ENCODE measurements at places on chromosomes 6 and 20.
A peak's percentile ranks its signal among the peaks of the same experiment; 100 is the strongest.

DNA sequence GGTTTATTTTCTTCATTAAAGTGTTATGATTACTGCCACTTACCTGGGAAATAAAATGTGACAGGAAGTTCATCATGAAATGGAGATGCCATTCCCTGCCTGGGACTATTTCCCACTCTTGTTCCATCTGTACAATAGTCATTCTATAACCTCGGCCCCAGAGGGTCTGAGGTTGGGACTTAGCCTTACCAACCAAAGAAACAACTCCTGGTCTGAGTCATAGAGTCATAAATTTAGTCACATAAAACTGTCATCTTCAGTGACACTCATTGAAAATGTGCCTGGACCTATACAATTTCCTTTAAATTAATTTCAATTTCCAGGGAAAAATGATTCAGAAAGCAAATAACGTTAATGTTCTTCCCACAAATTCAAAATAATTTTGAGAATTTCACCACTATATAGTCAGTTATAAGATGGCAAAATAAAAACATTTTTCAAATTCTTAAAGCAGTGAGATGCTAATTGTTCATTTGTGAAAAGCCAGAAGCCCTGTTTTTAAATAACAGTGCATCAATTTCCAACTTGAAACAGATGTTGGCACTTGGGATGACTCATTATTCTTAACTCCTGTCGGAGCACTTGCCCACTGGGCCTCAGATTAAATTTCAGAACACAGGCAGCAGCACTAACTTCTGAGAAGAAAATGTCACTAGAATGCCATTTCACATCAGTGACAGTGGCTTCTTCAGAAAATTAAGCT is 201.2 kb upstream of the SMLR1 start:
- no peak for DNase-seq

DNA sequence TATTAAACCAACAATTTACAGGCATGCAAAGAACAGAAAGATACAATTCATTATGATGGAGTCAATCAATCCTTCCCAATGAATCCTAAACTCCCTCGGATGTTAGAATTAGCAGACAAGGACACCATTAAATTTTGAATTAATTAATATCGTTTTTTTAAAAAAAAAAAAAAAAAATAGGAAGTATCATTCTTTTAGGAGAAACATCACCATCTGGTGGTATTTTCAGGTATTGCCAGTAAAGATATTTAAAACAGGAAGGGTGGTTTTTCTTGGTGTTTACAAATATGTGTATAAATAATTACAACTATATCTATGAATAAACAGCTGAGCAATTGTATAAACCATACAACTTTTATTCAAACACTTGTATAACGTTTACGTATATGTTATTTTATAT is 564.4 kb downstream of the HAO1 start:
- no peak for DNase-seq

DNA sequence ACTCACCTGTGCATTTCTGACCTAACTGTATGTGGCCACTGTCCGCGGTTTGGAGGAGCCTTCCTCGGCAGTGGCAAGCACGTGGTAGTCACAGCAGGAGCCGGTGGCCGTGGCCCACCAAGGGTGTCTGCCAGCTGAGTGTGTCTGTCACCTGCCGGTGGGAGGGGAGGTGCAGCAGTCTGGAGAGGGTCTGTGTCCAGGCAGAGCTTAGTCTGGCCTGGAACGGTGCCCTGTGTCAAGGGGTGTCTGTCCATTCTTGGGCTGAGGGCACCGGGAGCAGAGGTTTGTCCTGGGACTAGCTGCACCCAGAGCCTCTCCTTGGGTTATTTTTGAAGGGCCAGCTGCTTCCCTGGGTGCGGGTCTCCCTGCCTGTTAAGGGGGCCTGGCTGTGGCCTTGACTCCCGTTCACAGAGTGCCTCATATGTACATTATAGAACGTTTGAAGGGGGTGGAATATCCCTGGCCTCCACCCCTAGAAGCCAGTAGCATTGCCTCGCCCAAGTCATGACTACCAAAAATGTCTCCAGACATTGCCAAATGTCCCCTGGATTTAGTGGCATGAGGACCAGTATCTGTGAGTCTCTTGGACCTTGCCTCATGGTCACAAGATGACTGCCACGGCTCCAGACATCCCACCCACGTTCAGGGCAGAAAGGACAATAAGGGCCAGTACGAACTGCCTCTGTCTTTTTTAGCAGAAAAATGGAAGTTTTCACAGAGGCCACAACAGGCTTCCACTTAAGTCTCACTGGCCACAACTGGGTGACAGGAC is 5.2 kb downstream of the RBM38 start:
- no peak for DNase-seq

DNA sequence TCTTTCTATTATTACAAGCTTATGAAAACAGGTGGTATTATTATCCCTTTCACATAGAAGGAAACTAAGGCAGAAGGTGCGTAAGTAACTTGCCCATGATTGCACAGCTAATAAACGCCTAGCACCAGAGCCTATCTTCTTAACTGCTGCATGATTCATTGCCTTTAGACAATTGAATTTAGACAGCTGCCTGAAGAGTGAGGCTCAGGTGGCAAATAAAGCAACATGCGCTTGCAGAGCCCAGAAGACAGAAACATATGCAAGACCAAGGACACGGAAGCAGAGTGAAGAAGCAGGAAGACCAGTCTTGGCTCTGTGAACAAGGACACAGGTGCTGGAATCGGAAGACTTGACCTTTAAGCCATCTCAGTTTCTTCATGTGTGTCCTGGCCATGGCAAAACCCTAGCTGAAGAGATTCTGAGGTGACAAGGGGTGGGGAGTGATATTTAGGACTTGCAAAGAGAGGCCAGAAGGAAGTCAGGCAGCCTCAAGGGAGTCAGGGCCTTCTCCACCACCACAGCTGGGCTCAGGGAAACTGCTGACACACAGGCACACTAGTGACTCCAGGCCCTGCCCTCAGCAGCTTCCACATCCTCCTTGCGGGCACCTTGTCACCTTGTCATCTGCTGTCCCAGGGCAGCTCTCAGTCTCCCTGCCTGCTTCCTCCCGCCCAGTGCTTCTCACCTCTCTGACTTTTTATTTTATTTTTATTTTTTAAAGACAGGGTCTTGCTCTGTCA is 91.7 kb upstream of the SLC22A16 start:
- DNase-seq = no peak

- DNase-seq = no peak
Measured at GRCh38 chr20:60851826-60852704, 400.0 kb upstream of the CDH4 start.

DNA sequence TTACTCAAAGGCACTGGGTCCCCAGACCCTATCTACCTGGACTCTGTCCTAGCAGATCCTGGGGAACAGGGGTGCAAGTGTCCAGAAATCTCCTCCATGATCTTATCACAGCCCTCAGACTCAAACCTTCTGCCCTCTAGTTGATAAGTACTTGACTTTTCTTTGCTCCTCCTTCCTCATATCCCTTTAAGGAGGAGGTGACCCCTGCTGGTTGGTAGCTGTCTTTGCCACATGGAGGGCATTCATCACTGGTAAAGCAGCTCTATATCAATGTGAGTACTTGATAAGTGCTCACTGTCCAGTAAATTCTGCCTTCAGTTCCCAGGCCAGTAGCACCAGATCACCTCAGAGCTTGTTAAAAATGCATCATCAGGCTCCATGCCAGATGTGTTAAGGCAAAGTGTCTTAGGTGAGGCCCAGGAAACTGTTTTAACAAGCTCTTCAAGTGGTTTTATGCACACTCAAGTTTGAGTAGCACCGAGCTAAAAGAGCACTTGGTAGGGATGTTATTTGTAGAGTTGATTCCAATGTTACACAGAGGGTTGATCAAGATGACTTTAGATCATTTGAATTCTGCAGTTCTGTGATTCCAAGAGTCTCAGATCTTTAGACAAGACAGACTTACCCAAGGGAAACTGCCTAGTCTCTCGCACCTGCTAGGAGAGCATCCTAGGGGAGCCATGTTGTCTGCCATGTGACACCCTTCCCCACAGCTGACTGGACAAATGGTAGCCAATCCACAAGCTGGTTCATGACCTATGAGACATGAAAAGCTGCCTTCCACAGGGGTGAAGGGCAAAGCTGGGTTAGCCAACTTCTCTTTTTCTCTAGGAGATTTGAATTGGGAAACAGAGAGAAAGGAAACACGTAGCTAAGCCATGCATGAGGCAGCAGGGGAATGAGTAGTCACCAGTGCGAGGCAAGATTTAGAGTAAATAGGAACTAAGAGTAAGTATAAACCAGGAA is 18.6 kb downstream of the TREML2 start:
- peak; percentile 23 for DNase-seq

DNA sequence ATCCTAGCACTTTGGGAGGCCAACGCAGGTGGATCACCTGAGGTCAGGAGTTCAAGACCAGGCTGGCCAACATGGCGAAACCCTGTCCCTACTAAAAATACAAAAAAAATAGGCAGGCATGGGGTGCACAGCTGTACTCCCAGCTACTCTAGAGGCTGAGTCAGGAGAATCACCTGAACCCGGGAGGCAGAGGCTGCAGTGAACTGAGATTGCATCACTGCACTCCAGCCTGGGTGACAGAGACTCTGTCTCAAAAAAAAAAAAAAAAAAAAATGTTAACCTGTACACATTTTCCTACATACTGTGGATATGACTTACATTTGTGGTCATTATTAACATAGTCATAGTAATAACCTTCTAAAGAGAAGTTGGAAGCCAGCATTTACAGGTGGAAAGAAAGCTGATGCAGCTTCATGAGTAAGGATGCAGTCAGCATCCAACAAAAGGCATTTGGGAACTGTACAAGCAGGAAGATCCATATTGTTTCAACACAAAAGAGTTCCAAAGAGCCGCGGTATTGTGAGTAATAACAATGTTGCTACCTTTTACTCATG is 186.2 kb downstream of the GPX5 start:
- no peak for DNase-seq

DNA sequence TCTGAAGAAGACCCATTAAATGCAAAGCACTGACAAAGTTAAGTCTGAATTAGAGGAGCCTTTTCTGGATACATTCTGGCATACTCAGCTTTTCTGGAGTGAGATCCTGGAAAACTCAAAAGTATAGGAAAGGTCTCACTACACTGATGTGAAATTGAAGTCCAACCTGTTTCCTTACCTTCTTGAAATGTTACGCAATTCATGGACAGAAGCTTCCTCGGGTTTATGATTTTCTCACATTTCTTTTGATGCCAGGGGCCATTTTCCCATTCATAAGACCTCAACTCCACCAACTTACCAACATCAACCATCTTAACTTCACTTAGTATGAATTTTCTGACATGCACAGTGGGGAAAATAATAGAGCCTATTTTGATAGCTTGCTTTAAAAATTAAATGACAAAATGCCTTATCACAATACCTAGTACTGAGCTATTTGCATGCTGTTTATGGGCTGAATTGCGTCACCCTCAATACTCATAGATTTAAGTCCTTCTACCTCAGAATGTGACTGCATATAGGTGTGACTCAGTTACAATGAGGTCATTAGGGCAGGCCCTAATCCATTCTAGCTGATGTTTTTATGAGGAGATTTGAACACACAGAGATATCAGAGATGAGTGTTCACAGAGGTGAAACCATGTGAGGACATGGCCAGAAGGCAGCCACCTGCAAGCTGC is 73.4 kb upstream of the RAB32 start:
- no peak for DNase-seq

DNA sequence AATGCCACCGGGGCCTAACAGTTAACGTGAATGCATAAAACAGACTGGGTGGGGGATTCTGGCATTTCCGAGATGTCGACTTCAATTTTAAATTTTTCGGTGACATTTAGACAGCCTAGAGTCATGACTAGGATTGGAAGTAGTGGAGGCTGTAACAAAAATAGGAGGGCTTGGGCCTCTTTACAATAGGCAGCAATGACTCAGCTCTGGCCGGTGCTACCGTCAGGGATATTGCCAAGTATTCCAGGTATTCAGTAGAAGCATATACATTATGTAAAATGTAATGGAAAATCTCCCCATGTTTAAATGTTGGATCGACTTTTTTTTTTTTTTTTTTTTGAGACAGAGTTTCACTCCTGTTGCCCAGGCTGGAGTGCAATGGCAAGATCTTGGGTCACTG is 136.2 kb upstream of the STMND1 start:
- DNase-seq = no peak

- DNase-seq = no peak
Measured at GRCh38 chr20:44221368-44221954, 10.9 kb upstream of the OSER1 start.

GRCh38 chr6:118396969-118397368 is 151.1 kb upstream of the PLN start:
- no peak for DNase-seq

GRCh38 chr6:161254464-161255253 is 19.2 kb downstream of the AGPAT4 start:
- no peak for DNase-seq

DNA sequence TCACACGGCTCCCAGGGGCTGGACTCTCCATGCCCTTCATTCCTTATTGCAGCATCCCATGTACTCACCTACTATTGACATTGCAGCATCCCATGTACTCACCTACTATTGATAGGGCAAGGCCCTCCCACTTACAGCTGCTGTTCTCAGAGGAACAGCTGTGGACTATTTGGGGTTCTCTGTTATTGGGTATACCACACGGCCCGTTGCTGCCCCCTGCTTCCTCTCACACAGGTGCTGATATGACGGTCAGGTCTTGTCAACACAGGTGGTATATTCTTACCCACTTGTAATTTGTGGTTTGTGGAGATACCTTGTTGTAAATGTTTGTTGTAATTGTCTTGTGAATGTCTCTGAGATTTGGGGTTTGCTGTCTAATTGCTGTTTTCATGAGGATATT is 18.8 kb downstream of the ALDH5A1 start:
- DNase-seq = no peak

Measured in amniotic stem cell (primary cell).